Eye (tissue), 1 donor: ENCODE measurements at places on chromosomes 6 and 20.

DNA sequence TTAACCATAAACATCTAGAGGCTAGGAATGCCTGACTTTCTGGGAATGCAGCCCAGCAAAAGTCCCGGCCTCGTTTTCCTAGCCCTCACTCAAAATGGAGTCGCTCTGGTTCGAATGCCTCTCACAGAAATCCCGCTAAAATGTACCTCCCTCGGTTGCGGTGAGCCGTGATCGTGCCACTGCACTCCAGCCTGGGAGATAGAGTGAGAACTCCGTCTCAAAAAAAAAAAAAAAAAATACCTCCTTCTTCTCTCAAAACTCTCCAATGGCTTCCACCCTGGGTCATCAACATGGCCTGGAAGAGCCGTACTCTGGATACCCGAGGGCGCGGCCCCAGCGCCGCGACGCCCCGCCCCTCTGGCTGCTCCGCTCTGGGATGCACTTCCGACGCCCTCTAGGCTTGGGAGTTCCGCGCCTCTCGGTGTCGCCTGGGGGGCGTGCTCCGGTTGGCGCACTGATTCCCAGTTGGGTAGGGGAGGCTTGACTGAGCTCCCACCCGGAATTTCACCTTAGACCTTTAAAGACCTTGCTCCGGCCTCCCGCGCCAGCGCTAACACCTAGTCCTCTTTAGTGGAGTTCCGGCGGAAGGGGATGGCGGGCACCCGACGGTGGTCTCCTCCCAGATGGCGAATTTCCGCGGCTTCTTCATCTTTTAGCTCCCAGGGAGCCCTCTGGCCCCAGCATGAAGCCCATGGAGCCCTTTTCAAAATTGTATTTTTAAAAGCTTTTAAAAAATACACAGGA lies 12.3 kb downstream of the HMGN4 start:
- peak; percentile 82 for DNase-seq

GRCh38 chr6:21856456-21856825 lies 262.9 kb downstream of the SOX4 start:
- no peak for DNase-seq

DNA sequence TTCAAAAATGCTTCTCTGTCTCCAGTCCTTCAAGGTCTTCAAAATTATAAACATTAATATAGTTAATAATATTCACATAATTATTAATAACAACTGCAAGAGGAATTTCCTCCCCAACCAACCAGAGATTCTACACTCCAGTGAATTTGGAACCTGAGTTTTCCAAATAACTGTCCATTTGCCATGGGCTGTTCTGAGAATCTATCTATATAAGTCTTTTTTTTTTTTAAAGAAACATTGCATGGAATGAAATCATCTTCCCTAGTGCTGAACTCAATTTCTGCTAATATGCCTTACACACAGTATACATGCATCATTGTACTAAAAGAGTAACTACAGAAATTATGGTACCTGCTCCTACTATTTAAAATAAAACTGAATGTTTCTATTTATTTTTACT lies 113.9 kb downstream of the SLC22A3 start:
- no peak for DNase-seq

DNA sequence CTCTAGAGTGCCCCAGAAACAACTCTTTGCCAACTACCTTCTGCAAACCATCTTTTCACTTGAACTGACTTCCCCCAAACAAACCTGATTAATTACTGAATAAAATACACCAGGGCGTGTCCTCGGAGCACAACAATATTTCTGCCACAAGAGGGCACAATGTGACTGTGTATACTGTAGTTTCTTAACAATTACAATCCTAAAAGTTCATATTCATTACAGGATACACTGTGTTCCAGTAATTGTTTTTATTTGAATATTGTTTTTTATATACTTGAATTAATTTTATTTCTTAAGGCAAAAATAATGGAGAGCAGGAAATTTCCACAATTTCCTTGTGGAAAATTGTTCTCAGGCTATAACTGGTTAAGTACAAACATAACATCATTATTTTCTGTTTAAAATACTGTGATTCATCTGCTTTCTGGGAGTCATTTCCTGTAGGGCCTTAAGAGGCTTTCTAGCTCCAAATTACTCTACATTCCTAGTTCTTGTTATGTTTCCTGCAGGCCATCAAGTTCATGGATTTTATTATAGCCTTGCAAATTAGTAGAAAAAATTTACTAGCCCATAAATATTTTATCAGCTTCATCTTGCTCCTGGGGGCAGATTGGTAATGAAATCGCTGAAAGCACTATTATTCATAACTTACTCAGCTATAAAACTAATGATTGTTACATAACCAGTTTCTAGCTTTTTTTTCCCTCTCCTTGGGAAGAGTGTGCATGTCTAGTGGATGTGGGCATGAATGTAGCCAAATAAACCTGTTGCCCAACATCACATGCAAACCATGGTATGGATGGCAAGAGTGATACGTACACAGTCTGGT lies 51.9 kb upstream of the SLC22A16 start:
- peak; percentile 90 for DNase-seq

GRCh38 chr6:87436435-87436834 lies 28.7 kb downstream of the CFAP206 start:
- peak; percentile 86 for DNase-seq

- DNase-seq, result no peak
Observed at GRCh38 chr6:56388415-56388755, 141.0 kb upstream of the COL21A1 start.

- no peak for DNase-seq
Observed at GRCh38 chr6:127732927-127733326, 156.0 kb downstream of the C6orf58 start.

- peak; percentile 71 for DNase-seq
Observed at GRCh38 chr20:1171461-1172093, 13.2 kb downstream of the TMEM74B start.

DNA sequence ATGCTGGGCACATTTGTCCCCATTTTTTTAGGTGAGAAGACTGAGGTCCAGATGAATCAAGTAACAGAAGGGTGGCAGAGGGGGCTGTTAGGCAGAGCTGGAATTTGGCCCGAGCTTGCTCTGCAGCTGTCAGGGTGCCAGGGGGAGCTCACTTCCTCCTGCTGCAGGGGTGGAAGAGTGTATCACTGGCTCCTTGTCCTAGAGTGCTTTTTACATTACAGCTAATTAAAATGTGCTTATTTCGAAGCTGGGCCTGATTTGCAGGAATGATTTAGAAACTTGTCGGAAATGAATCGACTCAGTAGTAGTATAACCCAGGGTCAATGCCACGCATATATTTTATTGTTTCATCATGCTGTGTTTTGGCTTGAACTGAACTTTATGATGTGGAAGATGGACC lies 11.1 kb downstream of the TOX2 start:
- no peak for DNase-seq

GRCh38 chr6:119196715-119197114 lies 118.3 kb upstream of the FAM184A start:
- peak; percentile 51 for DNase-seq

DNA sequence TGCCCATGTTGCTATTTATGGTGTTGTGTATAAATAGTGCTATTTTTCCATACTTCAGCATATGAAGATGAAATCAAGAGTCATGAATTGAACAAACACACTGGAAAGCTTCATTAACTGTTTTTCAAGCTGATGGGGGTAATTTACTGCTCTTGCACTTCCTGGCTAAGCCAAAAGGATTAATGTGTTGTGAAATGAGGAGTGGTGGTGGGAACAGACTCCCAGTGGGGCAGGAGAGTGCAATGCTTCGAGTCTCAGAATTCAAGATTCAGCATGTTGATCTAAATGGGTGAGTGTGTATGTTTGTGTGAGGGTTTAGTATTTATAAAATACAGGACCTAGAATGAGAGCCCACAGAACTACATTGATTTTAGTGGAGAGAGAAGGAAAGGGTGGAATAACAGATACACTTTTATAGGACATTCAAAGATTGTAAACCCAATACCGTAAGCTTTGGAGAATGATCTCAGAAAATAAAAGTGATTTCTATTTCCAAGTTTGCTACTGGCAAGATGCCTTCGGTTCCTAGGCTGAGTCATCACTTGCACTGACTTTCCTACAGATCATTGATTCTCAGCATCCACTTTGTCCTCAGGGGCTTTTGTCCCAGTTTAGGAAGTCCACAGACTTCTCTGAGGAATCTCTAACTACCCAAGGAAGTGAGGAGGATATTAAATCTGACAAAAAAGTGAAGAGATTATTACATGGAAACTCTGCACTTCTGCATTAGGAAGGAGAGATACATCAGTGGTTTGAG lies 303.6 kb downstream of the TRDN start:
- no peak for DNase-seq

- DNase-seq, result no peak
Observed at GRCh38 chr6:88111991-88112390, 54.2 kb downstream of the CNR1 start.

DNA sequence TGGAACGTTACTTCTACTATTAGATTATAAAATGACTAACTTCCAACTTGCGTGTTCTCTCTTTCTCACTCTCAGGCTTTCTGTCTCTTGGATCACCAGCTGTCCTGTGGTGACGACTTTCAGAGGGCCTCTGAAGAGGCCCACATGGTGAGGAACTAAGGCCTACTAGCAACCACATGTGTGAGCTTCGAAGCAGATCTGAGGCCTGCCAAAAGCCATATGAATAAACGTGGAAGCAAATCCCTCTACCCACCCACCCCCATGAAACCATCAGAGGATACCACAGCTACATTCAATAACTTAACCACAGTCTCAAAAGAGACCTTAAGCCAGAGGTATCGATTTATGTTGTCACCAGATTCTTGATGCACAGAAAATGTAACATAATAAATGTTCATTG lies 13.5 kb upstream of the BMP5 start:
- DNase-seq, result no peak

DNA sequence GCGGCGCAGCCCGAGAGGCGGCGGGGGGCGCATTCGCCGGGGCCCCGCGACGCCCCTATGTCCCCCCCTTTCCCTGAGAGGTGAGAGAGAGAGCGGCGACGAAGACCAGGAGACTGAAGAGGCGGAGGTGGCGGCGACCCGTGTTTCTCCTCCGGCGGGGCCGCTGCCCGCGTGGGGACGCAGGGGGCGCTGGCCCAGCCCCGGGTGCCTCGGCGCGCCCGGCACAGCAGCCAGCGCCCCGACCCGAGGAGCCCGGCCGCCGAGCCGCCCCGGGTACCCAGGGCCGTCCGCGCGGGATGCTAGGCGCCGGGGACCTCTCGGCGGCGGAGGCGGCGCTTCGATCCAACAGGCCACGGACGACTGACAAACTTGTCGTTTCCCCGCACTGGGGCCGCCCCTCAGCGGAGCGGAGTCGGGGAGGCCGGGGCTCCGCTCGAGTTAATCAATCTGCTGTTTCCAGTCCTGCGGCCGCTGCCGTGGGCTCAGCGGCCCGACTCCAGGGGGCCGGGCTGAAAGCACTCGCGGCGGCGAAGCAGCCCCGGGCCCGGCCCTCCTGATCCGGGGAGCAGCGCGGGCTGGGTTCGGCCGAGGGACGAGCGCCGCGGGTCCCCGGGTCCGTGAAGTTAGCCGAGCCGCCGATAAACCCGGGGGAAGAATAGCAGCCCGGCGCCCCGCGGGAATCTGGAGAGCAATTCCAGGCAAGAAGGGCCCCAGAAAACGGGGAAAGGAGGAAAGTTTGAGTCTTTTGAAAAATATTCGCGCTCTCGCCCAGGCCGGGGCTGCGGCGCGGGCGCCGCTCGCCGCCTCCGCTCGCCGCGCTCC lies 631 bp downstream of the MDGA1 start:
- DNase-seq, result peak; percentile 76

DNA sequence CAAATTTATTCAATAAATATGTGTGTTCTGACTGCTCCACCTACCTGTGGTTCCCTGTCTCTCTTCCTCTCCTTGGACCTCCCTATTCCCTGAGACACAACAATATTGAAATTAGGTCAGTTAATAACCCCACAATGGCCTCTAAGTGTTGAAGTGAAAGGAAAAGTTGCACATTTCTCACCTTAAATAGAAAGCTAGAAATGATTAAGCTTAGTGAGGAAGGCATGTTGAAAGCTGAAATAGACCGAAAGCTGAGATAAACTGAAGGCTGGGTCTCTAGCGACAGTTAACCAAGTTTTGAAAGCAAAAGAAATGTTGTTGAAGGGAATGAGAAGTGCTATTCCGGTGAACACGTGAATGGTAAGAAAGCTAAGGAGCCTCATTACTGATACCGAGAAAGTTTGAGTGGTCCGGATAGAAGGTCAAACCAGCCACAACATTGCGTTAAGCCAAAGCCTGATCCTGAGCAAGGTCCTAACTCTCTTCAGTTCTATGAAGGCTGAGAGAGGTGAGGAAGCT lies 34.1 kb downstream of the UST start:
- no peak for DNase-seq

DNA sequence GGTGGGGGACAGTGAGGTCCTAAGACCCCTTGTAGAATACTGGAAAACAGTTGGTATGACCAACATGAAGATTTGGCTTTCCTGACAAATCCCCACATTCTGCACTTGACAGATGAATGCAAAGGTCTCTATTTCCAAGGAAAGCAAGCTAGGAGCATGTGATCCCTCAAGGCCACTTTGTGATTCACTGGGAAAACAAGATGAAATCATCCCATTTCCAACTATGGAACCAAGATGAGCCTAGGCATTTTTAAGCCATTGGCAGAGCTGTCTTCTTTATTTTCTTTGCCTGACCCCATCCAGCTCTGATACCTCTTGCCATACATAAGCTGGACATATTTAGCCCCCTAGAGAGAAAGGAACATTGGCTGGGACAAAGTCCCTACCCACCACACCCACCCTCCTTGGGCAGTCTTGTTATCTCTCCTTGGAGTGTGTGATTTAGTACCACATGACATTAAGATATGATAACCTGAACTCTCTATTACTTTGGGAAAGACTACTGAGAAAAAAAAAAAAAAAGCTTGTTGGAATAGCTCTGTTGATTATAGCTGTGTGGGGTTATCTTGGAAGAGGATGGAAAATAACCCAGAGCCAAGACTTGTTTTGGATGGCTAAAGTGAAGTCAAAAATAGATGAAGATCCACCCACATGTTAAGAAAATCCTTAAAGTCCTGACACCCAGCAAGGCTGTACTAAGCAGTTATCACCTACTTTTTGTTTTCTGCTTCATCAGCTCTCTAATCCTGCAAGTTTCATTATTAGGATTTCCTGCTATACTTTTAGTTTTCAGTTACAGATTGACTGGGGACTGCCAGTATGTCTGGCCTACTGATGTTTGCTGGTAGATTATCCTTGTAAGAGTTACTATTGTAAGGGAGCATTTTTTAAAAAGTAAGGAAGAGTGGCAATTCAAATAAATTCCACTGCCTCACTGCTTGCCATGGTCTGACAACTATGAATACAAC lies 90.1 kb upstream of the PREP start:
- DNase-seq, result no peak
